ENCODE measurements at places on chromosomes 1 and 21.

GRCh38 chr1:218503102-218503501 is 158.0 kb downstream of the TGFB2 start:
- no peak for DNase-seq

GRCh38 chr21:16367079-16367478 is 637.3 kb downstream of the USP25 start:
- no peak for DNase-seq

DNA sequence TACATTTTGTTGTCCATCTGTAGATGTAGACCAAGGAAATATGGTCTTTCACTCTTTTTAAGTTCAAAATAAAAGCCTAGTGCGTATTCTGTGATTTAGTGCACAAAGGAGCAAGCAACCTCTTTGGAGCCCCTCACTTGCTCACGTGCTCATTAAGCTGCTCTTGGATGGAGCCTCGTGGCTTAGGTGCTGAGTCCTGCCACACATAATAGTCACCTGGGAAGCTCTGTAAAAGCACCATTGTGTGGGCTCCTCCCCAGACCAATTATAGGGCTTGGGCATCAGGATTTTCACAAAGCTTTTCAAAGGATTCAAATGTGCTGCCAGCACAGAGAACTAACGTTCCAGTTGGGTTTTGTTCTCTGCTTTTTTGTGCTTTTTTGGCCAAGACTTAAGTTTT is 85.0 kb downstream of the PCP4 start:
- no peak for DNase-seq

DNA sequence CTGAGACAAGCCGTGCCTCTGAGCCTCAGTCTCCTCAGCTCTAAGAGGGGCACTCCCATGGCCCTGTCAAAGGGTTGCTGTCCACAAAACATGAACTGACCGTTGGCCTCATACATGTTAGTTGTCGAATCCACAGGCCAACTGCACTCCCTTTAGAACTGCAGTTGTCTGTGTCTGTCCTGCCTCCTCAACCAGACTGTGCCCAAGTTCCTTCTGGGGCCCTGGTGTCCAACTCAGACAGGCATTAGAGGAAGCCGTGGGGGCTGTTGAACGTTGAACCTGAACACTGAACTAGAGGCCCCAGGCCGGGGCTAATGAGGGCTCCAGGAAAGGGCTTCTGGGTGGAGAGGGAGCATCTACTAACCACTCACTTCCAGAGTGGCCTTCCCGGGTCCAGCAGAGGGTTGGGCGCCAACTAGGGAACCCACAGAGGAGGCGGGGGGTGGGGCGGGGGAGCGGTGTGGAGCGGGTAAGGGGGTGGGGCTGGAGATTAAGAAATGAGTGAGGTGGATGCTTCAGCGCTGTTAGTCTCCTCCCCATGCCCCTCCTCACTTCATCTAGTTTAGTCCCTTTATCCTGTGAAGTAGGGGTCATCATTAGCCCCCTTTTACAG is at the start of gene RAB42:
TSS of gene RAB42 (plus strand) at position 558 of the 613 bp plus-strand sequence. CDS start 247 bp downstream, outside the sequence.
- DNase-seq: no peak

DNA sequence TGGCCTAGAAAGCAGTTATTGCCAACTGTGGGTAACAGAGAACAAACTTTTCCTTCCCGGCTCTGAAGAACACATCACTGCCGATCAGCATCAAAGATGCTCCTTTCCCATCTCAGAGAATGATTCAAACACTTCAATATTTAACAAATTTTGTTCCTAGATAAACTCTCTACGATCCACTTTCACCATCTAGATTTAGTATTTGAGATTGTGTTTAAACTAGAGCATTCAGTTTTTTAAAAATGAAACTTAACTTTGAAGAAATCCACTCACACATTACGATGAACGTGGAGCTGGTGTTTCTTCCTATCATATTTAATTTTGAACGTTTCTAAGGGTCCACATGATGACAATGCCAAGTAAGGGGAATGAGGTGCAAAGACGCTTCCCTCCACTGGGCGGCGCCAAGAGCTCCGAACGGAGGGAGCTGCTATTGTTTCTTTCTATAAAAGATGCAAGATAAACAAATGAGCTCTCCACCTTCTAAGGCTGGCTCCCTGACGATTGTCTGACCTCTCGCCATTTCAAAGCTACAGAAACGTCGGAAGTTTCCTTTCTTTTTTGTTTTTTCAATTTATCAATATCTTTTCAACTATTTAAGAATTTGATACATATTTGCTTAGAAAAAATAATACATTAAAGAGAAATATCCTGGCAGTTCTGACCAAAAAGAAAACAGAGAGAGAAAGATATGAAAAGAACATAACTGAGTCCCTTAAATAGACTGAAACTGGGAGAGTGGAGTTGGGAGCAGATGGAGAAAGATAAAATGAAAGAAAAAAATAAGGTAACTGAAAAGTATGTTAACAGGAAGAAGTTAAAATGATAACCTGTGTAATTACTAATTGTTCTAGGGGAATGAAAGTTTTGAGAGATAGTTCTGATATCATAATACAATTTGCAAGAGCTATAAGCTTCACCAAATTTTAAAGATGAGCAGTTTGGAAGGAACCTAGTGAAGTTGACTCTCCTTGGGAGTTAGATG is 4.4 kb upstream of the BARHL2 start:
- peak; percentile 67 for DNase-seq

GRCh38 chr1:161044535-161044907 is 1.3 kb downstream of the USF1 start:
- DNase-seq: peak; percentile 48

GRCh38 chr1:168636642-168637111 is 60.3 kb downstream of the XCL1 start:
- DNase-seq: no peak

Measured in activated CD4-positive, alpha-beta T cell treated with anti-CD3 and anti-CD28 coated beads, Interleukin-2, amount 50 U/mL, for 16 hours (primary cell).